Stimulated activated effector memory CD8-positive, alpha-beta T cell treated with anti-CD3 and anti-CD28 coated beads, Interleukin-12 subunit alpha, Interleukin-12 subunit beta, amount 100 ng/mL, for 72 hours (primary cell): ENCODE measurements at places on chromosomes 4 and X.
A peak's percentile ranks its signal among the peaks of the same experiment; 100 is the strongest.

DNA sequence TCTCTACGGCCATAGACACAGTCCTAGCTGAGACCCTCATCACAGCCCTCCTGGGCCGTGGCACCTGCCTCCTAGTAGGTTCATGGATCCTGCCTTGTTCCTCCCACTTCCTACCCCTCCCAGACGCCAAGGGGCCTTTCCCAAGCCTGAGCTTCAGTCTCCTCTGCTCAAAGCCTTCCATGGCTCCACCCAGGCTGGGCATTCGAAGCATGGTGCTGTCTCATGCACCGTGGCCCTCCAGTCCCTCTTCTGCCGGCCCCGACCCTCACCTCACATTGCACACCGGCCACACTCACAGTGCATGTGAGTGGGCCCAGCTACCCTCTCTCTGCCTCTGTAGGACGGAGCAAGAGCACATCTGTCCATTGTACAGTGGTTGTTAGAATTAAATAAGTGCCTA lies 21.7 kb upstream of the KIAA0232 start:
- no peak for DNase-seq

DNA sequence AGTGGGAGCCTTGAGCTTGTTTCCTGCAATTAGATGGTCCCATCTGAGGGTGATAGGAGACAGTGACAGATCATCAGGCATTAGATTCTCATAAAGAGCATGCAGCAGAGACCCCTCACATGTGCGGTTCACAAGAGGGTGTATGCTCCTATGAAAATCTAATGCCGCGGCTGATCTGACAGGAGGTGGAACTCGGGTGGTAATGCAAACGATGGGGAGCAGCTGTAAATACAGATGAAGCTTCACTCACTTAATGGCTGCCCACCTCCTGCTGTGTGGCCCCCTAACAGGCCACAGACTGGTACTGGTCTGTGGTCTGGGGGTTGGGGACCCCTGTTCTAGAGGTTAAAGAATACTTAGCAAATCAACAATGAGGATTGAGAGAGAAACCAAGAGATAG lies 201.5 kb upstream of the PITX2 start:
- no peak for DNase-seq

DNA sequence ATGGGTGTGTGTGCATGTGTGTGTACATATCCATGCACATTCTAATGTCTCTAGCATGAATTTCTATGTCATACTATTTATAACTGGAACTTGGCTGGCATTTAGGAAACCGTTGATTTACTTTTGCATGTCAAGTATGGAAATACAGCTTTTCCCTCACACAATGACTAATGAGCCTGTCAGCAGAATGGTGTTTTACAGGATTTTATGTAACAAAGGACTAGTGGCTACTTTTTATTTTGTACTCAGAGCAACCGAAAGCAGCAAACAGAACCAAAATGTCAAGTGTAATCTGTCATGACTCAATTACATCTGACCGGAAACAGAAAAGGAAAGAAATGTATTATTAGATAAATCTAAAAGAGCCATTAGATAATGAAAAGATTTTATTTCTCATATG lies 1911.5 kb upstream of the AGA start:
- DNase-seq = no peak

GRCh38 chr4:7414736-7415510 lies 19.8 kb downstream of the PSAPL1 start:
- no peak for DNase-seq

- DNase-seq = no peak
These were observed 39.8 kb downstream of the GLRB start for GRCh38 chr4:157115613-157116335.

GRCh38 chrX:44274096-44274495 lies 69.4 kb downstream of the EFHC2 start:
- no peak for DNase-seq

DNA sequence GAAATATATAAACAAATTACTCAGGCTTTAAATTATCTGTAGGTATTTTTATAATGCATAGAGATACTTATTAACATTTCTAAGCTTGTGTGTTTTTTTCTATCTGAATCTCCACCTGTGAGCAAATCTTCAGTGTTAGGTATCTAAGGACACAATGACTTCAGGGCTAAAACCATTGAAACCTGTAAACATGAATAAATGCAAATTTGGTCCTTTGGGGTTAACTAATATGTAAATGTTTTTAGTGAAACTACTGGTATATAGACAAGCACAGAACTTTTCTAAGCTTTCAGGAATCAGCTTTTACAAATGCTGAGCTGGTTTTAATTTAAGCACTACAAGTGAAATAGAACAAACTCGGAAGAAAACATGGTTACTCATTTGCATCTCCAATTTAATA lies 147.9 kb downstream of the FBXO8 start:
- no peak for DNase-seq

- peak; percentile 30 for DNase-seq
These were observed 11.2 kb upstream of the PDGFRA start for GRCh38 chr4:54217642-54218495.

DNA sequence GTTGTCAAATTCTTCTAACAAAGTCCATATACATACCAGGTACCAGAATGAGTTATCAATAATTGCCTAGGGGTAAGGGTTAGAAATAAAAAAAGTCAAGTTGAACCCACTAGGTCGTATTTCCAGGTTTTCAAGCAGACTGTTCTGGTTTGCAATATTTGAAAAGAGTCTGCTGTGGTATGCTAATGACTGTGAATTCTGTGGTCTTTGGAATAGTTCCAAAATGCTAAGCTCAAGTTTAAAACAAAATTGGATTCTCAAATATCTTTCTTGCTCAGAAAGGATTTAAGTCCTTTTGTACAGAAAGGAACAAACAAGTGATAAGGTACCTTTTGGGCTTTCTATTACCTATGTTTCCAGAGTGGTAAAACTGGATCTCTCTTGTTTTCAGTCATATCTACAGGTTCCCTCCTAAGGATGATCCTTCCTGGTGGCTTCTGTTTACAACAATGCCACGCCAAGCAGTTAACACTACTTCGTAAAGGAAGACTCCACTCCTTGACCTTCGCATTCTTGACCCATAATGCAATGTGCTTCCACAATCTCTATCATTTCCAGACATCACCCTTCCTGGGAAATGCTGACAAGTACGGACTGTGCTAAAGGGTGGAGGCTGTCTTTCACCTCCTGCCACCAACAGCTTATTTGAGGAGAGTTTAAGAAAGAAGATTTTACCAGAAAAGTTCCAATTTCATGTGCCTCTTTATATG lies 531.7 kb upstream of the FTHL17 start:
- no peak for DNase-seq
